ENCODE measurements at places on chromosomes 1 and 21.

GRCh38 chr1:51168936-51169335 is 66.9 kb downstream of the C1orf185 start:
- no peak for DNase-seq

DNA sequence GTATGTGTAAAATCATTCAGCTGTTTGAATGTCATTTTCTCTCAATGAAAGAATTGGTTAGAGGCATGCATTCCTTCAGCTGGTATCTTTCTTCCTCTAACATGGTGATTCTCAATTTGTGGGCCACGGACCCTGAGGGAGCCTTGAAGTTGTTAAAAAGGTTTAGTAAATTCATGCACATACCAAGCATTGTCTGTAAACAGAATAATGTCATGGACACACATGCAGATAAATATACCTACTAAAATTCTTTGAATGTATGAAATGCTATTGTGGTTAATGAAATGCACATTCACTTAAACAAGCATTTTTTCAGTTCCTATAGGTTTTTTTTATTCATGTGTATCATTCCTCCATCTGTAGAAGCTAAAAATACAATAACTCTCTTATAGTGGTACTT is 65.4 kb downstream of the PBX1 start:
- DNase-seq = no peak

DNA sequence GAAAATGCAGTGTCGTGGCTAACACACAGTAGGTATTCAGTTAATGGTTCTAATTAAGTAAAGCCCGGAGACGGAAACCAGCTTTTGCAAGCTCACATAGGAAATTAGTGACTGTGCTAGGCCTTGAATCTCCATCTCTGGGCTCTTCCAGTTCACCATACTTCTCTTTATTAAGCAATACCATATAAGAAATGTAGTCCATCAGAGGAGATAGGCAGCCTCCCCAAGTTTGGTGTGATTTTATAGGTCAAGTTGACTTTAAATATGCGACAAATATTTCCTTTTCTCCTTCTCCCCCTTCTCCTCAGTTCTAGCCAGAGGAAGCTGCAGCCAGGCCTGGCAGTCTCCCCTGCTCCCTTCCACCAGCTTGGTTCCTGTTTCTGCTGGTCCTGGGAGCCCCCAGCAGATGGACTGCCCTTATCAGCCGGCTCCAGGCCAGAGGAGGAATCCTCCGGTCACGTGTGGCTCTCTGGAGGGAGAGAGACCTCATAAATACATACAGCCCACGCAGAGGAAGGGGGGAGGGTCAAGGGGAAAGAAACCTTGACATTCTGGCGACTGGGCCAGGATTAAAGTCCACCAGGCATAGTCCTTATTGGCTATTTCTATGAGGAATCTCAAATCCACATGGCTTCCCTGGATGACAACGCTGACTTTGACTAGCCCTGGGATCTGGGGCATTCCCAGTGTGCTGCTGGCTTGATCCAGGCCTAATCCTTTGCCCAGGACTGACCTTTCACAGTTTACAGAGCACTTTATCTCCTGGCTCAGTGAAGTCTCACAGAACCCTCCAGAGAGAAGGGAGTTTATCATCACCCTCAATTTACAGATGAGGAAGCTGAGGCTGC is 115.1 kb upstream of the JUN start:
- DNase-seq = peak; percentile 22

DNA sequence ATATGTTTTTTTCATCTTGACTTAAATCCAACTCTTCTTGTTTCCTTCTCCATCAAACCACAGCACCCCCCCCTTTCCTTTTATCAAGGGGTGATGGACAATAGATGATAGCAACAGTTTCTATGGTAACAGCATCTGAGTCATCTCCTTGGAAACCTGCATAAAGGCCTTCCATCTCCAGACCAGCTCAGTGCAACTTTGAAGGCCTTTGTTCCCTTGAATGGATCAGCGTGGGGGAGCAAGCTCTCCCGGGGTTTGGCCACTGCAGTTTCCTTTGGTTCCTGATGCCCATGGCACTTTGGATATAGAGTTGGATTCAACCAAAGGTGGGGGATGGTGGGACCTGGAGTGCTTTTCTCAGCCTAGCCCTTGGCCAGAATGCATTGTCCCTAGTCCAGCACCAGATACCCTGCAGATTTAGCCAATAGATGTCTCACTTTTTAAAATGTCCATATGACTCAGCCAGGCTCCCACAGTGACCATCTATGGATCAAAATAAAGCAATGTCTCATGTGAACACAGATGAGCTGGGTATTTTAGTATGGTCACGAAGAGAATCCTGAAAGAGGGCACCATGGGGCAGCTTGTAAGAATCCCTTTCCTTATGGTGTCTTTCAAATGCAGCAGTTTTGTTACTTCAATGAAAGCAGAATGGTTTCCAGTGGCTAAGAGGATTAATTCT is 127.7 kb downstream of the SPATA46 start:
- DNase-seq = peak; percentile 19

GRCh38 chr1:36149973-36150295 is 648 bp upstream of the TRAPPC3 start:
- no peak for DNase-seq

DNA sequence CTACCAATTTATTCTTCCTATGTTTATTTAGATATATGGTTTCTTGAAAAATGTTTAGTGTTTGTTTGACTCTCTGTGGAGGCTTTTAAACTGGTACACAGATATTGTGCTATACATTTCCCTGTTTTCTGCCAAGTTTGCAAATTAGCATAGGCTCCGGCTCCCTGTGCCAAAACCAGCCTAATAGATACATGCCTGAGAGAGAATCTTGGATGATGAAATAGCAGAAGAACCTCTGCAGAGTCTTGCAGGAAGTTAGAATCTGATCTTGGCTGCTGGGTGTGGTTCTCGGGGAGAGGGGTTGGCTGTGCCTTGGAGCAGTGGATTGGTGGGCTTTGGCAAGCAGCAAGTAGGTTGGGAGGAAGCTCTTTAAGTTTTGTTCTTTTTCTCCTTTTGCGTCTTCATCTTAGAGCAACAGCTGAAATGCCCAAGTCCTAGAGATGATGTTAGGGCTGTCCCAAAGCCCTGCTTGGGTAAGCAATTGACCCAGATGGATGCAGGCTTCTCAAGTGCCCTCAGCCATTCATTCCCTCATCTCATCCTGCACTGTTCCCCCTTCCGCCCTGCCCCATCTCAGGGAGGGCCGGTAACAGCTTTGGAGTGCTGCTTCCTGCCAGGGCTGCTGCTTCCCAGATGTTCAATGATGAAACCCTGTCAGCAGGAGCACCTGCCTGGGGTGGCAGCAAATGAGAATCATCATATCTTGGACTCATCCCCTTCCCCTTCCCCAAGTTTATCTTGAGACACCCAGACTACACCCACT is 9.3 kb downstream of the PLA2G2A start:
- DNase-seq = no peak

DNA sequence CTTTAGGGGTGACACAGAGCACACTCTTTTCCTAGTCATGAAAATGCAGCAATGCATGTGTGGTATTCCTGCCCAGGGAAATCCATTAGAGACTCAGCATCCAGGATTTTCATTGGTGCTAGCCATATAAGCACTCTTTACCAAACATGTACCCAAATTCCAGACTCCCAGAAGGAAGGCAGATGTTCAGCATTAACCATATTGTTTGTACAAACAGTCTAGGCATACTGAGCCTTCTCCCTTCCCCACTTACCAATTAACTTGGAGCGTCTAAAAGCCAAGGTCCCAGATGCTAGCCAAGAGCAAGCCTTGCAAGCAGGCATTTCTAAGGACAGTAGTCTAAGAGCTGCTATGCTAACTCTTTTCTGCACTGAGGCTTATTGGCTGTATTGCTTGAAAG is 27.9 kb downstream of the ZBED6 start:
- no peak for DNase-seq

DNA sequence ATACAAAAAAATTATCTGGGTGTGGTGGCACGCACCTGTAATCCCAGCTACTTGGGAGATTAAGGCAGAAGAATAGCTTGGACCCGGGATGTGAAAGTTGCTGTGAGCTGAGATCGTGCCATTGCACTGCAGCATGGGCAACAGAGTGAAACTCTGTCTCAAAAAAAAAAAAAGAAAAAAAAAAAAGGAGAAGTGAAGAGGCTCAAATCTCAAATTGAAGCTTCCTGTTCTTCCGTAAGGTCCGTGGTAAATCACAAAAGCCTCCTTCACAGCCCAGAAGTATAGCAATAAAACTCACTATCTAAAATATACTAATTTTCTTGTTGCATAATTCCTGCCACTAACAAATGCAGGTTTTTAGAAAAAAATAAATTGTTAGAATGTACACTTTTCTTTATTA is 498.2 kb upstream of the BRINP3 start:
- DNase-seq = no peak

DNA sequence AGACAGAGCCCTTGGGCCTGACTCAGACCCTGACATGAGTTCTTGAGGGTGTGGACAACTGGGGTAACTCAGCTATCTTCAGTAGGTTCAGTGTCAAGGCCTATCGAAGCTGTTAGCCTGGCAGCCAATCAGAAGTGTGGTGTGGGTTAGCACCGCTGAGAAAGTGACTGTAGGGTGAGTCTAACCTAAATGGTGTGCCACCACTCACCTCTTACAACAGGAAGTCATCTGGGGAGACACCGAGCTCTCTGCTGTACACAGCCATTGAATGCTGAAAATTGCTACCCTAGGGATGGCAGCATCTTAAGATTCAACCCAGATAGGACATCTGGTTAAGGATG is 44.6 kb downstream of the RASSF5 start:
- DNase-seq = no peak

GRCh38 chr1:90012300-90012699 is 17.4 kb downstream of the ZNF326 start:
- DNase-seq = no peak

- no peak for DNase-seq
Measured at GRCh38 chr1:45429561-45430159, 61.3 kb downstream of the TESK2 start.

DNA sequence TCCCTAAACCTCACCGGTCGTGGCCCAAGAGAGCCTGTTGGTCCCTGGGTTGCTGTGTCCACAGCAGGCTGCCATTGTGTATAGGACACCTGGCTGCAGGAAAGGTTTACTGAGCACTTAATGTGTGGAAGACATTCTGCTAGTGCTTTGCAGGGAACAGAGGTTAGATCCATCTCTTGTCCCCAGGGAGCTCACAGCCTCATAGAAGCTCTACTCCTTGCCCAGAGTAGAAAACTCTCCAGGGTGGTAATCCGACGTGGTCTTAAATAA is 16.9 kb upstream of the ALPL start:
- no peak for DNase-seq

- DNase-seq = no peak
Measured at GRCh38 chr1:27504588-27505419, 14.8 kb upstream of the WASF2 start.

DNA sequence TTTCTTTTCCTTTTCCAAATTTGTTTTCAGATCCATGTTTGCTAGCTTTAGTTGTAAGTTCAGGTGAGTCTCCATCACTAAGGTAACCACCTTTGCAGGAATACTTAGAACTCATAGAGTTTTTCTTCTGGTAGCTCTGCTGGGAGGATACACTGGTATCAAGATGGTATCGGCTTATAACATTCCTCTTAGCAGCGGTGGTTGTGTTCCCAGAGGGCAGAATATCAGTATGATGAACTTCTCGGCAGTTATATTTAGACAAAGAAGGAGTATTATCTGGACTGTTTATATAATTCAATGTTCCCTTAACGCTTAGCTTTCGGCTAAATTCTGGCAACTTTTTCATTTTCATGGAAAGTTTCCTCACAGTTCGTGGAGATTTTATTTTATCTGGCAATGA is 18.1 kb downstream of the SYDE2 start:
- DNase-seq = no peak

DNA sequence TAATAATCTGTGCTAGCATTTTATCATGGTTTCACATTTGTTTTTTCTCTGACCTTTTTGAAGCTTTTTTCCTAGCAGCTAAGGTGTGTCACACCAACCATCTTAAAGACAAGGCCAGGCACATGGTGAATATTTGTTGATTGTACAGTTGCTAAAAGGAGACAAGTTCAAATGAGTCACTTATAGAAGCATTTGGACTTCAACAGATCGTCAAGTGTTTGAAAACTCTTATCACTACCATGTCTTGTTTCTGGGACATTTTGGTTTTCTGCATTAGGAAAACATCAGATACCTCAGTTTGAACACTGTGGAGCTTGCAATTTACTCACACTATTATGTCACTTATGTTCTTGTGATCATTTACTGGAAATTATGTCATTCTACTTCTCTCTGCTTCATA is 407.3 kb downstream of the USP25 start:
- no peak for DNase-seq

DNA sequence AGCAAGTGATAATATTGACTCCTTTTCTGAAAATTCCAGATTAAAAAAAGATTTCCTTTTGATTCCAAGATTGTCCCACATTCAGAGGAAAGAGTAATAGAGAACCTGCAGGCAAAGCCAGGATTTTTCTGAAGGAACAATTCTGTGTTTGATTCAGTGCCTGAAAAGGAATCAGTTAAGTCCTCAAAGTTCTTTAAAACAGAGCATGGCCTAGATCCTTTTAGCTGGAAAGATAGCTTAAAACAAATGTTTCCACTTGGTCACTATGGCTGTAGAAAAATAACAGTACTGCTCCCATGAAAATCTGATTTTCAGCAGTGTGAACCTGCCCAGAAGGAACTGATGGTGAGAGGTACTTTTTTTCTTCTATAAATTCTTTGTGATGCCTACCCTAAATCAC is 41.8 kb downstream of the HS2ST1 start:
- no peak for DNase-seq

DNA sequence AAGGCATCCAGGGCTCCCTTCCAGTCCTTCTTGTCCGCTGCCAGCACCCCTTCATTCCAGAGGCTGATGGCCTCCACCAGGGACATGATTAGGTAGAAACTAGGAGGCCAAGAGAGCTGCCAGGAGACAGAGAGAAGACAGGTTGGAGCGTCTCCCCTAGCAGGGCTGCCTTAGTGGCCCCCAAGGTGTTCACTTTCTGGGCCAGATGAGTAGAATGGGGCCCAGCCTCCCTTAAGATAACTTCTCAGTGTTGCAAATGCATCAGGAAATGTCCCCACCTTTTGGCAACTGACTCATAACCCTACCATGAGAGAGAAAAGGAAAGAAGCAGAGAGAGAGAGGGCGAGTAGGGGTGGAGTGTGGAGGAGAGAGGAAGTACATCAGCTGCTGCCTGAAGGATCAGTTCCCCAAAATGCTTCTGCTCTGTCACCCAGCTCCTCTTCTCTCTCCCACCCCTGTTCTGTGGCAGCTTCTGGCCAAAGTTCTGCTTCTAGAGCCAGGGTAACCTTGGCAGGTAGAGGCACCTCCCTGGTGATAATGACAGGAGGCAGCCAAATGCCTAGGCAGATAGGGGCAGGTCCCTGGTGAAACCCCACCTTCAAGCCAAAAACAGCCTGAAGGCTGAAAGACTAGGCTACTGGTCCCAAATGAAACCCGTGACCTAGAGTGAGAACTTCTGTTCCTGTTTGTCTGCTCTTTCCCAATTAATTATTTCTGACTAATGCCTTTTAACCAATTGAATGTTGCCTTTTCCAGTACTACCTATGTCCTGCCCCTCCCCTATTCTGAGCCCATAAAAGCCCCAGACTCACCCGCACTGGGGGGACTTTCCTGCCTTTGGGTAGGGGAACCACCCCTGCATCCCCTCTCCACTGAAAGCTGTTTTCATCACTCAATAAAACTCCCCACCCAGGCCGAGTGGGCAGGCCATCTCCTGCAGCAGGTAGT is at the start of gene NCF2:
TSS of gene NCF2 (minus strand) at position 216 of the 948 bp plus-strand sequence. CDS start at position 86, 130 bp downstream.
- no peak for DNase-seq
